Activated T-helper 17 cell treated with anti-CD3 and anti-CD28 coated beads, Interleukin-2, amount 50 U/mL, for 72 hours (primary cell): ENCODE measurements at places on chromosomes 5 and 9. TPM values are rescaled to one million over a fixed set of nuclear protein-coding genes. Genes with fewer than 3 reads are reported as not detected.

- no peak for ATAC-seq
Observed at GRCh38 chr9:17905366-17905765, 326.5 kb downstream of the SH3GL2 start.

Gene GPR150
- total RNA-seq: 0.35 TPM

DNA sequence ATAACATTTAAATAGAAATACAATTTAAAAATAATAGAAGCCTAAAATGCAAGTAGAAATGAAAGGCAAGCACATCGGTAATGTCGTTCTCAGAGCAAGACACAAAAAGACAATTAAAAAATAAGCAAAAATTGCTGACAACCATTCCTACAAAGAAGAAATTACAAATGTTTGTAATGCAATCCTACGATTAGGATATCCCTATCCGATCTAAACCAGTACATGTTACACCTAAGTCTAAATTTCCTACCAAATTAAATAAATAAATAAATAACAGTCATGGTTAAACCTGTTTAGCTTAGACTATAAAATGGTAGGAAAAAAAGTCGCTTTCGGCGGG is 90.0 kb downstream of the ANXA2R start:
- ATAC-seq: no peak

DNA sequence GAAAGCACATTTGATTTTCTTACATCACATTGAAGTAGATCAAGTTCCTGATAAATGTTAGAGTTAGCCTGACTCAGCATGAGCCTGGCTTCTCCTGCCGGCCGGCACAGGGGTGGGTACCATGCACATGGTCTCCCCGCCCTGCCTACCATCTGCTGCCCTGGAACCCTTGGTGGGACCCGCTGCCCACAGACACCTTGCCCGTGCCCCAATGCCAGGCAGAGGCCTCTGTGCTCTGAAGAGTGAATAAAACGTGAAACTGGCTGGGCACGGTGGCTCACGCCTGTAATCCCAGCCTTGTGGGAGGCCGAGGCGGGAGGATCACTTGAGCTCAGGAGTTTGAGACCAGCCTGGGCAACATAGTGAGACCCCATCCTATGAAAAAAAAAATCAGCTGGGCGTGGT is 17.3 kb downstream of the EXD3 start:
- ATAC-seq: no peak

- no peak for ATAC-seq
Observed at GRCh38 chr5:115831163-115831768, 10.1 kb downstream of the ATG12 start.

- ATAC-seq: no peak
Observed at GRCh38 chr5:158513490-158514318, 586.0 kb downstream of the EBF1 start.

DNA sequence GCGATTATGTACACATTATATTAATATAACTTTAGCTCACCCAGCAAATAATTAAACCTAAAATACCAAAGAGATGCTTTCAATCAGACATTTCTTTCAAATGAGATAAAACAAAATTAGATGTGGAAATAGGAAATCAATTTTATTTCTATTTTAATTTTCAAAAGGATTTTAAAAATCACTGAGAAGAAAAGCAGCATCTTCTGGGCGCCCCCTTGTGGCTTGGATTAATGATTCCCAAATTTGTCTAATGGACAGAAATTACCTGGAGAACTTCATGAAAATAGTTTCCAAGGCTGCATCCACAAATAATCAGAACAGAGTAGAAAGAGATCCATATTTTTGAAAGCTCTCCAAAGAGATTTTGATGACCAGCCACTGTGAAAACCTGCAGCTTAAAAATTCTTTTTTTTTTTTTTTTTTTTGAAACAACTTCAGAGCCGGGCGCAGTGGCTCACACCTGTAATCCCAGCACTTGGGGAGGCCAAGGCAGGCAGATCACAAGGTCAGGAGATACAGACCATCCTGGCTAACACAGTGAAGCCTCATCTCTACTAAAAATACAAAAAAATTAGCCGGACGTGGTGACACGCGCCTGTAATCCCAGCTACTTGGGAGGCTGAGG is 50.9 kb upstream of the CEMIP2 start:
- no peak for ATAC-seq

Gene IFNA13
- total RNA-seq: not detected

Gene MAMDC4
- total RNA-seq: 27.4 TPM

- peak; percentile 35 for ATAC-seq
Observed at GRCh38 chr9:21505425-21506179, 23.5 kb upstream of the IFNE start.

- no peak for ATAC-seq
Observed at GRCh38 chr5:137148159-137148558, 351.0 kb downstream of the SPOCK1 start.

DNA sequence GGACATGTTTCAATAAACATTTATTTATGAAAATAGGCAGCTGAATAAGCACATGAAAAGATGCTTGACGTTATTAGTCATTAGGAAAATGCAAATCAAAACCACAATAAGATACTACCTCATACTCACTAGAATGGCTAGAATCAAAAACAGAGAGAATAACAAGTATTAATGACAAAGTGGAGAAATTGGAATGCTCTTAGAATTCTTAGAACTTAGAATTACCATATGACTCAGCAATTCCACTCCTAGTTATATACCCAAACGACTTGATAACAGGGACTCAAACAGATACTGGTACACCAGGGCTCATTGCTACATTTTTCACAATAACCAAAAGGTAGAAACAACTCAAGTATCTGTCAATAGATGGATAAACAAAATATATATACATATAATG is 15.1 kb upstream of the TRIM36 start:
- peak; percentile 35 for ATAC-seq

- no peak for ATAC-seq
Observed at GRCh38 chr5:17219006-17219422, 1.6 kb downstream of the BASP1 start.

- ATAC-seq: no peak
Observed at GRCh38 chr5:168803541-168803940, 224.4 kb upstream of the PANK3 start.

GRCh38 chr5:122263352-122264030 is 48.5 kb upstream of the SNCAIP start:
- no peak for ATAC-seq

DNA sequence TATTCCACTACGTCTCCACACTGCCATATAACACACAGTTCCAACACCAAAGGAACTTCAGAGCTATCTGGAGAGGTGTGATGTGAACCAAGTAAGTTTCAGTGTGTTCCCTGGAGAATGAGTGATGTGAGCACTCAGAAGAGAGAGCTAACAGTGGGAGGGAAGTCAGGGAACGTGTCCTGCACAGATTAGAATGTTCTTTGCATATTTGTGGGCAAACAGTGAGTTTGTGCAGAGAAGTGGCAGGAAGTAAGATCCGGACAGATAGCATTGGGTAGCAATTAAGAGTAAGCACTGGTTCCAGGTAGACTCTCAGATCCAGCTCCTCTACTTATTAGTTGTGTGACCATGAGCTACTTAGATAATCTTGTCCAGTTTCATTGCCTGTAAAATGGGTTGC is 206.4 kb downstream of the PDZD2 start:
- no peak for ATAC-seq

- no peak for ATAC-seq
Observed at GRCh38 chr5:961711-962240, 46.8 kb upstream of the NKD2 start.

GRCh38 chr5:170070556-170071412 is 34.9 kb upstream of the FOXI1 start:
- peak; percentile 23 for ATAC-seq

GRCh38 chr5:146032911-146033310 is 72.5 kb downstream of the PLAC8L1 start:
- no peak for ATAC-seq

GRCh38 chr5:7802855-7803254 is 48.1 kb downstream of the CFAP90 start:
- ATAC-seq: no peak

GRCh38 chr5:113804264-113804663 is 290.8 kb downstream of the YTHDC2 start:
- no peak for ATAC-seq

DNA sequence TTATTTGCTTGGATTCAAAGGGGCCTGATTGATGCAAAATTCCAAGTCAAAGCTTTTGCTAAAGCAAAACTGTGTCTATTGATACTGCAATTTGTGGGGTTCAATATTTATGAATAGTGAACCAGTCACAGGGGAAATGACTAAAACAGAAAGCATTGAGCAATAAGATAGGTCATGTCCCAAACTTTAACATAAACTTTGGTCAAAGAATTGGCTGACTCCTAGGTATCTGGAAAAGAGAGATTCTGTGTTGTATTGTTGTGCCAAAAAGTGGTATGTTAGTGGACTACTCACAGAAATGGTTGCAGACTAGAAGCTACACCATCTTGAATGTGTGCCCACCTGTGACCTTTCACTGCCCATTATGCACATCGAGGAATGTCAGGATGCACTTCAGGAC is 585.5 kb upstream of the RGMB start:
- ATAC-seq: no peak

Gene BARHL1
- total RNA-seq: not detected

DNA sequence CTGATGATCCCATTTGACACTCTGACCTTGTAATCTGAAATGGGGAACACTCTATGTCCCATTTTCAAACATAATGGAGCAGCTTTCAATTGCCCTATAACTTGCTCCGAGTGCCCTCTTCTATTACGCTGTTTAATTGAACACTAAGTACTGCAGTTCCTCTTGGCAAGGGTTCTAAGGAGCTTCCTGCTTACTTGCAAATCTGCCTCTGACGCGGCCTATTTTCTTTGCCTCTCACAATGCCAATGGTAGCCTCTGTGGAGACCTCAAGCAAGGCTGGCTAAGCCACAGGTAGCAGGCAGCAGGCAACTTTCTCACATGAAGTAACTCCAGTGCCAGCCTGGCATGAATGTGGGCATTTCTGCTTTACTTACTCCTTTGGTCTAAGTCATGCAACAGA is 443.4 kb upstream of the TRPC7 start:
- no peak for ATAC-seq

- ATAC-seq: no peak
Observed at GRCh38 chr9:74493512-74493911, 3.6 kb upstream of the RORB start.

- no peak for ATAC-seq
Observed at GRCh38 chr5:143933451-143933850, 121.5 kb downstream of the HMHB1 start.

- no peak for ATAC-seq
Observed at GRCh38 chr5:174191850-174192655, 146.5 kb downstream of the NSG2 start.
